ENCODE measurements at places on chromosomes 12 and 14.

DNA sequence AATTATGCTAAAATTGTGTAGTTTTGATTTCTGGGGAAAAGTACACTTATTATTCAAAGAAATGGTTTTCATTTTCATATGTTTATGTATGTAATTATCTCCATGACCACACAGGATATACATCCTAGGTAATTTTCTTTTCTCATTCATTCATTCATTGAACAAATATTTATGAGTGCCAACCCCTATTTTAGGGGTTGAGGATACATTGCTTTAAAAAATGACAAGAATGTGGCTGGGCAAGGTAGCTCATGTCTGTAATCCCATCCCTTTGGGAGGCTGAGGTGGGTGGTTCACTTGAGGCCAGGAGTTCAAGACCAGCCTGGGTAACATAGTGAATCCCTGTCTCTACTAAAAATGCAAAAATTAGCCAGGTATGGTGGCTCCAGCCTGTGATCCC, 40.9 kb downstream of the SGPP1 start:
- no peak for DNase-seq
- no peaks in the 10 kb centered on the region for H3K36me3 ChIP-seq
- H3K4me1 ChIP-seq = no peaks in the 10 kb centered on the region
- no peak overlapping the region for H3K4me3 ChIP-seq

GRCh38 chr12:1662761-1663439, 28.0 kb upstream of the ADIPOR2 start:
- peaks cover 46% of the 10 kb centered on the region for H3K27me3 ChIP-seq
- H3K27ac ChIP-seq = peak overlapping the region; percentile 31
- DNase-seq = peak; percentile 70
- H3K36me3 ChIP-seq = no peaks in the 10 kb centered on the region
- peak overlapping the region; percentile 42 for H3K4me3 ChIP-seq
- H3K4me1 ChIP-seq = peaks cover 2% of the 10 kb centered on the region

DNA sequence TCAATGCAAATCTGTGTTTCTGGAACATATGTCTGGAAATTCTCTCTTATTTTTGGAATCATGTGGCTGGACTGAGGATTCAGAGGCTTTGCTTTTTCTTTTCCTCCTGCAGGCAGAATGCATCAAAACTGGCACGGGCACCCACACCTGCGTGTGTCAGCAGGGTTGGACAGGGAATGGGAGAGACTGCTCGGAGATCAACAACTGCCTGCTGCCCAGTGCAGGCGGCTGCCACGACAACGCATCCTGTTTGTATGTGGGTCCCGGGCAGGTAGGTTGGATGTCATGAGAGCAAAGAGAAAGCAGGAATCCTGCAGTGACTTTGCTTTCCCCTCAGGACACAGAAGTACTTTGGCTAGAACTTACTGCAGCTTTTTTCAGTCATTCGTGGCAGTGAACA, 90.3 kb downstream of the STAB2 start:
- H3K4me3 ChIP-seq = no peak overlapping the region
- H3K27me3 ChIP-seq = no peaks in the 10 kb centered on the region
- H3K4me1 ChIP-seq = peaks cover 38% of the 10 kb centered on the region

- peaks cover 2% of the 10 kb centered on the region for H3K4me1 ChIP-seq
- H3K27me3 ChIP-seq = no peaks in the 10 kb centered on the region
- no peak overlapping the region for H3K27ac ChIP-seq
- DNase-seq = no peak
Observed at GRCh38 chr14:104876251-104876699, 11.2 kb downstream of the CEP170B start.

DNA sequence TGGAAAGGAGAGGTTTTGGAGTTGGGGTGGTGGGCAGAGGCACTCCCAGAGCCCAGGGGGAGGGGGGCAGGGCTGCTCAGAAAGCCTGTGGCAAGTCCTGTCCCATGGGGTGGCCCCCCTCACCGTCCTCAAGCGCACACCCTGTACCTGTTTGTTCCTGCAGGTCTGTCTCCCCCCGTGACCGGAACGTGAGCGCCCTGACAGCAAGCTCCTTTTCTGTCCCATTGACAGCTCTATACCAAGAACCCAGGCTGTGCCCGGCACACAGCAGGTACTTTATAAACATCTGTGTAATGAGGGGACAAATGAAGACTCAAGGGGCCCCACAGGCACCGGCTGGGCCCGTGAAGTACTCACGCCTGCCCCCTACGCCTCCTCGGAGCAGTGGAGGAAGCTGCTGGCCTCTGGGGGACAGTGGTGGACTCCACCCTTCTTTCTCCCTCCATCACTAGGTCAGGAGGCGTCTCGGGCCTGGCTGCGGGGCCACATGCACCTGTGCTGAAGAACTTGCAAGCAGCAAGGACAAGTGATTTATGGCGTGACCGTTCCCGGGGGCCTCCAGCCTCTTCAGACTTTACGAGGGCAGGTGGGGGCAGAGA, 65.8 kb downstream of the GALNT9 start:
- H3K4me3 ChIP-seq = no peak overlapping the region
- H3K27ac ChIP-seq = no peak overlapping the region
- no peaks in the 10 kb centered on the region for H3K4me1 ChIP-seq
- H3K36me3 ChIP-seq = no peaks in the 10 kb centered on the region

DNA sequence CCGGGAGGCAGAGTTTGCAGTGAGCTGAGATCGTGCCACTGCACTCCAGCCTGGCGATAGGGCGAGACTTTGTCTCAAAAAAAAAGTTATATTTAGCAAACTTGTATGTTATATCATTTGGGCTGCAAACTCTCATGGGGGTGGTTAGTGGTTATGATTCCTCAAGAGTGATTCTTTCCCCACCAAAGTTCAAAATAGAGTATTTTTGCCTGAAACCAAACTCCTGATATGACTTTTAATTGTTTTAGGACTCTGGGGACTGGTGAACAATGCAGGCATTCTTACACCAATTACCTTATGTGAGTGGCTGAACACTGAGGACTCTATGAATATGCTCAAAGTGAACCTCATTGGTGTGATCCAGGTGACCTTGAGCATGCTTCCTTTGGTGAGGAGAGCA, 18.6 kb downstream of the HSD17B6 start:
- H3K4me3 ChIP-seq = no peak overlapping the region
- H3K27me3 ChIP-seq = no peaks in the 10 kb centered on the region
- peaks cover 3% of the 10 kb centered on the region for H3K36me3 ChIP-seq
- no peak overlapping the region for H3K27ac ChIP-seq
- no peak for DNase-seq
- H3K4me1 ChIP-seq = no peaks in the 10 kb centered on the region

GRCh38 chr12:76568130-76568529, 8.6 kb upstream of the OSBPL8 start:
- no peaks in the 10 kb centered on the region for H3K27me3 ChIP-seq
- no peaks in the 10 kb centered on the region for H3K36me3 ChIP-seq
- no peak for DNase-seq
- no peak overlapping the region for H3K27ac ChIP-seq

DNA sequence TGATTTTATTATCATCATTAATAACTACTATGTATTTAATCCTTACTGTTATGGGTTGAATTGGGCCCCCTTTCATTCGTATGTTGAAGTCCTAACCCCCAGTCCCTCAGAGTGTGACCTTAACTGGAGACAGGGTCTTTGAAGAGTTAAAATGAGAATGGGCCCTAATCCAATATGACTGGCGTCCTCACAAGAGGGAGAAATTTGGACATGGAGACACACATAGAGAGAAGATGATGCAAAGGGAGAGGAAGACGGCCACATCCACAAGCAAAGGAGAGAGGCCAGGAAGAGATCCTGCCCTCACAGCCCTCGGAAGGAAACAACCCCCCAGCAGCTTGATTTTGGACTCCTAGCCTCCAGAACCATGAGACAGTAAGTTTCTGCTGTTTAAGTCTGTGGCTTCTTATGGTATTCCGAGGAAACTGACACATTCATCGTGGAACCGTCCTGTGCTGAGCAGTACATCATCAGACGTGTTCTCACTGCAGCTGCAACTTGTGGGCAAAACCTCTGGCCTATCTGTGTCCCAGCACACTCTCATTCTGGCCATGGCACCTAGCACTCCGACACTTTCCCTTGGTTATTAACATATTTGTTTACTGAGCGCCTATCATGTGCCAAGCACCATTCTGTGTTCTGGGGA, 127.6 kb downstream of the SLC38A6 start:
- no peak for DNase-seq
- H3K27me3 ChIP-seq = peaks cover 2% of the 10 kb centered on the region
- H3K27ac ChIP-seq = no peak overlapping the region
- no peak overlapping the region for H3K4me3 ChIP-seq

DNA sequence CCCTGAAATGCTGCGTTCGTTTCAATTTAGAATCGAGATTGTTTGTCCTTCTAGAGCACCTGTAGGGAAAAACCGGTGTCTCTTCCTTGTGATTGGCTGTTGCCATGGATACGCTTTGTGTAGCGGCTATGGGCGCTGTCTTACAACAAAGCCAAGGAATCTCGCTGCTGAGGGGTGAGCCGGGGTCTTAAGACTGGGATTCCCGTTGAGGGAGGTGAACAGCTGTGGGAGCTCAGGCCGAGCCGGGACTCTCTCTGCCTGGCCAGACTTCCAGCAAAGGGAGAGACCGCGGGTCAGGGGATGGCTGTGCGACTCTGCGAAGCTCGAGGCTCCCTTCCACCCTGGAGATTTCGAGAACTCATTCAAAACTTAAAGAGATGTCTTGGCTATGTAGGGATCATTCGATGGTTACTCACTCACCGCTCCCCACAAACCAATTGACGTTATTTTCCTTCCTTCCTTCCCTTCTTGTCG, at the start of the genes LRRIQ1 and TSPAN19:
TSS of gene LRRIQ1 (plus strand) at position 118 of the 474 bp plus-strand sequence. CDS start 1,826 bp downstream, outside the sequence.
TSS of gene TSPAN19 (minus strand) at position 44 of the 474 bp plus-strand sequence. CDS start 6,331 bp downstream, outside the sequence.
- H3K36me3 ChIP-seq = no peaks in the 10 kb centered on the region
- peak within 1 kb of the TSS; percentile 86 for H3K27ac ChIP-seq
- peaks cover 23% of the 10 kb centered on the region for H3K27me3 ChIP-seq
- H3K4me1 ChIP-seq = peaks cover 4% of the 10 kb centered on the region
- peak; percentile 53 for DNase-seq
- H3K4me3 ChIP-seq = peak within 1 kb of the TSS; percentile 92

- H3K4me1 ChIP-seq = peaks cover 10% of the 10 kb centered on the region
- H3K27me3 ChIP-seq = no peaks in the 10 kb centered on the region
- H3K36me3 ChIP-seq = no peaks in the 10 kb centered on the region
- no peak overlapping the region for H3K27ac ChIP-seq
- no peak overlapping the region for H3K4me3 ChIP-seq
Observed at GRCh38 chr14:83470959-83471695, 1937.5 kb upstream of the SEL1L start.

Measured in progenitor cell of endocrine pancreas (in vitro differentiated cells).